ENCODE measurements at places on chromosomes 11 and 22.

DNA sequence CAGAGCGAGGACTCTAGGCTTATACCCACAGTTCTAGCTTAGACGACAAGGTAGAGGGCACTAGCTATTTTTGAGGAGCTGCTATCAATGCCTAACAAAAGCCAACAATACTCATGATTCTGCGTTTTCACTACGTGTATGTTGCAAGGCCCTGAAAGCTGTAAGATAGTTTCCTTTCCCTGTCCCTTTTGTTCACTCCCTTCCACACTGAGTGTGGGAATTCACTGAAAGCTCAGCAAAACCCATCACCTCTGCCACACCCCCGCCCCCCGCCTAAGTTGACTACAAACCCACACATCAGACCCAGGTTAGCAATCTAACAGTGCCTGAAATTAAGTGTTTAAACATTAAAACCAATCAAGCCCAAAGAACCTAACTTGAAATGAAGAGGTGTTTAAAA is 6.2 kb upstream of the LDLRAD3 start:
- no peak for DNase-seq

DNA sequence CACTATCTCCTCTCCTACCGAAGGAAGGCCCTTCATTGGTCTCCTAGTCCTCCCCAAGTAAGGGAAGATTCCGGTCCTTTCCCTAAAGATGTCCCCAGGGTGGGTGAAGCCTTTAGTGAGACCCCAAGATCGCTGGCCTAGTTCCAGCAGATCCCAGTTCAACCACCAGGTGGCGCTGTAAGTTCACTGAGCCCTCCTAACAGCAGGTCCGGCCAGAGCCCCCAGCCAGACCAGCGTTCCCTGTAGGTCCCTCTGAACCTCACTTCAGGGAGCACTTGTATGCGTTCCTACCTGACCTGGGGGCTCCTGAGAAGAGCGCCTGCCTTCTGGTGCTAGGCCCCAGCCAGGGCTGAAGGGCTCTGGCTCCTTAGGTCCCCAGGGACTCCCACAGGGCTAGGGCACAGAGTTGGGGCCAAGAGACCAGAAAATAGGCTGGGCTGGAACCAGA is 38.1 kb downstream of the LMO1 start:
- DNase-seq = peak; percentile 30

- no peak for DNase-seq
Measured at GRCh38 chr11:94545264-94546161, 1.8 kb downstream of the FUT4 start.

DNA sequence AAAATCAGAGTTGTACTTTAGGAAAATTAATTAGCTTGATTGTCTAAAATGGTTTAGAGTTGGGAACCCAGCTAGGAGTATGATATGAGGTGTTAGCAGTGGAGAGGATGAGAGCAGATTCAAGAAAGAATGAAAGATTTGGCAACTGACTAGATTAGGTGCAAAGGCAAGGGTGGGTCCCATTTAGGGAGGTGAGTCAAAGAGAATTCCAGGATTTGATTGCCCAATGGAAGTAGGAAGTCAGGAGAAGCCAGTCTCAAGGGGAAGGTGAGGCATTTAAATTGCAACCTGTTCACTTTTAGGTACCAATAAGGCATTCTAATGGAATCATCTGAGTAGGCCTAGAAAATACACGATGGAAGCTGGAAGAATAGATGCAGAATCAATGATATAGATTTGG is 3.6 kb upstream of the CKAP5 start:
- DNase-seq = no peak

DNA sequence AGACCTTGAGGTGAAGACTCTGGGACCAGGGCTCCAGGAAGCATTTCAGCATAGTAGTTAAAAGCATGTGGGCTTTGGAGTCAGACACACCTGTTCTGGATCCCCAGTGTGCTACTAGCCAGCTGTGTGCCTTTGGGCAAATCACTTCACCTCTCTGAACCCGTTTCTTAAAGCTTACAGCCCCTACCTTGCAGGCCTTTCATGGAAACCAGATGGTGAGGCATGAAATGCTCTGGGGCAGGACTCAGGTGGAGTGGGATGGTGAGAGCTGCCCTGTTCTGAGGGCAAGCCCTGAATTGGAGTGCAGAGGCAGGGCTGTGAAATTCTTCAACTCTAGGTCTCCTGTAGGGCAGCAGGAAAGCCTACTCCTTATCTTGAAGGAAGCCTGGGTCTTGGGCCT is 10.5 kb downstream of the UCP2 start:
- no peak for DNase-seq

- DNase-seq = no peak
Measured at GRCh38 chr11:59114344-59114743, 7.3 kb downstream of the FAM111B start.

GRCh38 chr11:35045236-35045820 is 93.6 kb upstream of the CD44 start:
- DNase-seq = no peak

DNA sequence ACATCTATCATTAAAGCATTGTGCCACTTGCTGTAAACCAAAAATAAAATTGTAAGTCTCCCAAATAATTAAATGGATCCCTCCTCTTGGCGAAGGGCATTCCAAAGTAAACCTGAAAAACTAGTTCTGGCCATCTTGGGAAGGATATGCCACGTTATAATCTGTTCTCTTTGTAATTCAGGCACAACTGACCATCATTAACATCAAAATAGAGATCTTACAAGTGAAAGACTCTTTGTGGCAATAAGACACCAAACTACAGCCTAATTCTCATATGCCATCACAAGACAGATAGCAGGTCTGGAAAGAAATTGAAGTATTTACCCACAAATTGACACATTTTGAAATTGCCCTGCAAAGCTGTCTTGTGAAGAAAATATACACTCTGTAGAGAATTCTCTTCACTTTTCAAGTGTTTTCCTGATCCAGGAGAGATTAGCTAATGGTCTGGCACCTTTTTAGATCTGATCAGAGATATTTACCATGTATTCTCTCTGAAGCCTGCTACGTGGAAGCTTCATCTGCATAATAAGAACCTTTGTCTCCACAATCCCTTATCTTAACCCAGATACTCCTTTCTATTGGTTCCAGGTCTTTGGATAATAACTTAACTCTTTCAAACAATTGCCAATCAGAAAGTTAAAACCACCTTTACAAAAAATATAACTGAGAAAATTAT is 630.4 kb upstream of the CCDC179 start:
- no peak for DNase-seq

- DNase-seq = no peak
Measured at GRCh38 chr11:117782101-117782500, 14.9 kb downstream of the DSCAML1 start.

- DNase-seq = no peak
Measured at GRCh38 chr11:58530236-58530635, 22.3 kb upstream of the OR5B21 start.

DNA sequence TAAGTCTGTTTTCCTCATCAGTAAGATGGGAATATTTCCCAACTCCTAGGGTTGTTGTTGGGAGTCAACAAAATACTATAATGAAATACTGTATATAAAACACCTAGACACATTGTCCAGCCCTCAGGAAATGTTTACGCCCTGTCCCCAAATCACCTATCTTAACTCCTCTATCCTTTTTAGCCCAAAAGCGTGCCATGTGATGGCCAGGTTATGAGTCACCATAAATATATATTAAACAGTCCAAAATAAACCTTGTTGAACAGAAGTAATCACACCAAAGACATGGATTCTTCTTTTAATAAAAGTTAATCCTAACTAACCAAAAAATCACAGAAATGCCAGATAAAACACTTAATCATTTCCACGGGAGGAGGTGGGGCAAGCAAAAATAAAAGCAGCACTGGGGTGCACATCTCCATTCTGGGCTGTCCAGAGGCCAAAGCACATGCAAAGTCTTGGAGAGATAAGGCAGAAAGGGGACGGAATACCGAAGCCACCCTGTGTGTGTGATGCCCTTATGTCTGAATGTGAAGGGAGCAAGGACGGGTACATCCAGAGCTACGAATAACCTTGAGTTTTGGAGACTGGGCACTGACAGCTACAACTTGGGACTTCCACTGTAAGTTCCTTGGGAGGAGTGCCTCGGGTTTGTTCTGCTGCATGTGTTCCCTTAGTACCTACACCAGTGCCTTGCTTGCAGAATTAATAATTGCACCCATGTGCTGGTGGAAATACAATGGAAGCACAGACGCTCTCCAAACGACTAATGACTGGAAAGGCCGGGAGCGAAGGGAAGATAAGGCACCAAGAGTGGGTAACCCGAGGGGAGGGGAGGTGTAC is 1.1 kb downstream of the OSBP start:
- DNase-seq = no peak

All from MM.1S (cell line).